Activated CD8-positive, alpha-beta T cell treated with anti-CD3 and anti-CD28 coated beads for 36 hours (primary cell): ENCODE measurements at places on chromosomes 4 and X.
A peak's percentile ranks its signal among the peaks of the same experiment; 100 is the strongest.

- H3K4me3 ChIP-seq: peak overlapping the region; percentile 38
- no peaks in the 10 kb centered on the region for H3K27me3 ChIP-seq
- H3K36me3 ChIP-seq: no peaks in the 10 kb centered on the region
- peaks cover 50% of the 10 kb centered on the region for H3K4me1 ChIP-seq
Measured at GRCh38 chr4:80172203-80172602, 25.1 kb upstream of the PRDM8 start.

GRCh38 chr4:60605646-60606354 is 594.3 kb upstream of the ADGRL3 start:
- H3K27me3 ChIP-seq: no peaks in the 10 kb centered on the region
- H3K27ac ChIP-seq: no peak overlapping the region
- H3K4me3 ChIP-seq: no peak overlapping the region
- no peaks in the 10 kb centered on the region for H3K36me3 ChIP-seq

GRCh38 chr4:5730993-5731990 is 20.3 kb downstream of the EVC start:
- H3K4me3 ChIP-seq: no peak overlapping the region
- no peaks in the 10 kb centered on the region for H3K36me3 ChIP-seq
- no peaks in the 10 kb centered on the region for H3K27me3 ChIP-seq
- H3K27ac ChIP-seq: no peak overlapping the region

DNA sequence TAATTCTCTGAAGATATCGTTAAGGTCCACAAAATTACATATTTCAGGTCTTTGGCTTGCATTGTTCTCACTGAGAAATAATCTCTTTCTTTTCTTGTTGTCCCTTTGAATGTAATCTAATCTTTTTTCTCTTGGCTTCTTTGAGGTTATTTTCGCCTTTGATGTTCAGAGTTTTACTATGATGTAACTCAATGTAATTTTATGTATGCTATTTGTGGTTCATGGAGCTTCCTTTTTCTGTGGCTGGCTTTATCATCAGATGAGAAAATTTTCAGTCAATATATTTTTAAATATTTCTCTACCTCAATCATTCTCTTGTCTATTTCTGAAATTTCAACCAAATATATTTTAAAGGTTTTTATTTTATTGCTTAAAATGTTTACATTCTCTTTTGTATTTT is 672.2 kb downstream of the TRAM1L1 start:
- no peaks in the 10 kb centered on the region for H3K4me1 ChIP-seq
- H3K27me3 ChIP-seq: no peaks in the 10 kb centered on the region
- no peak overlapping the region for H3K27ac ChIP-seq
- no peaks in the 10 kb centered on the region for H3K36me3 ChIP-seq

DNA sequence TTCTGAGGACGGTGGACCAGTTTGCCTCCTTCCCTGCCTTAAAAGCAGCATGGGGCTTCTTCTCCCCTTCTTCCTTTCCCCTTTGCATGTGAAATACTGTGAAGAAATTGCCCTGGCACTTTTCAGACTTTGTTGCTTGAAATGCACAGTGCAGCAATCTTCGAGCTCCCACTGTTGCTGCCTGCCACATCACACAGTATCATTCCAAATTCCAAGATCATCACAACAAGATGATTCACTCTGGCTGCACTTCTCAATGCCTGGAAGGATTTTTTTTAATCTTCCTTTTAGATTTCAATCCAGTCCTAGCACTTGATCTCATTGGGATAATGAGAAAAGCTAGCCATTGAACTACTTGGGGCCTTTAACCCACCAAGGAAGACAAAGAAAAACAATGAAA is 255.3 kb downstream of the RAPGEF2 start:
- no peaks in the 10 kb centered on the region for H3K27me3 ChIP-seq
- no peaks in the 10 kb centered on the region for H3K4me1 ChIP-seq
- H3K27ac ChIP-seq: no peak overlapping the region
- peaks cover 41% of the 10 kb centered on the region for H3K36me3 ChIP-seq
- DNase-seq: no peak
- H3K4me3 ChIP-seq: no peak overlapping the region

DNA sequence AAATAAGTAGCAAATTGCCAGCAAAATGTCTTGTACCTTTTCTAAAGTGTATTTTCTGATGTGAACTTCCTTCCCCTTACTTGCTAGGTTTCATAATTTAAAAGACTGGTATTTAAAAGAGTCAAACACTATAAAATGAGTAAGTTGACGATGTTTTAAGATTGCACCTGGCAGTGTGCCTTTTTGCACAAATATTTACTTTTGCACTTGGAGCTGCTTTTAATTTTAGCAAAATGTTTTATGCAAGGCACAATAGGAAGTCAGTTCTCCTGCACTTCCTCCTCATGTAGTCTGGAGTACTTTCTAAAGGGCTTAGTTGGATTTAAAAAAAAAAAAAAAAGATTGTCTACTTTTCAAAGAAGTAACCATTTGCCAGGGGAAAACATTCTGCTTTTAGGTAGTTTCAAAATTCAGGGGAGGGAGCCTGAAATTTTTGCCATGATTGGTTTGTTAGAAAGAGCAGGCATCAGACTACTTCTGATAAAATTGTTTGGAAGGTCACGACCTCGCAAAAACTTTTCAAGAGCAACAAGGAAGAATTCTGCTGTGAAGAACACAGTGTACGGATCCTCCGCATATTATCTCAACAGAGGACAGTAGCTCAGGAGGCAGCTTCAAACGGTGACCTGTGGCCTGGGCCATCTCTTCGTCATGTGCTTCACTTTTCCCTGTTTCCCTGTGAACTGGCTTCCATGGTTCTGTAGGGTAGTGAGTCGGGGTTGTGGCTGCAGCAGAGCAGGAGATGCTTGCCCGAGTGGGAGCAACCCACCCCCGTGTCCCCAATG is 66.1 kb downstream of the CDS1 start:
- H3K4me1 ChIP-seq: no peaks in the 10 kb centered on the region
- no peaks in the 10 kb centered on the region for H3K36me3 ChIP-seq
- no peak overlapping the region for H3K27ac ChIP-seq
- no peak for DNase-seq
- no peaks in the 10 kb centered on the region for H3K27me3 ChIP-seq

DNA sequence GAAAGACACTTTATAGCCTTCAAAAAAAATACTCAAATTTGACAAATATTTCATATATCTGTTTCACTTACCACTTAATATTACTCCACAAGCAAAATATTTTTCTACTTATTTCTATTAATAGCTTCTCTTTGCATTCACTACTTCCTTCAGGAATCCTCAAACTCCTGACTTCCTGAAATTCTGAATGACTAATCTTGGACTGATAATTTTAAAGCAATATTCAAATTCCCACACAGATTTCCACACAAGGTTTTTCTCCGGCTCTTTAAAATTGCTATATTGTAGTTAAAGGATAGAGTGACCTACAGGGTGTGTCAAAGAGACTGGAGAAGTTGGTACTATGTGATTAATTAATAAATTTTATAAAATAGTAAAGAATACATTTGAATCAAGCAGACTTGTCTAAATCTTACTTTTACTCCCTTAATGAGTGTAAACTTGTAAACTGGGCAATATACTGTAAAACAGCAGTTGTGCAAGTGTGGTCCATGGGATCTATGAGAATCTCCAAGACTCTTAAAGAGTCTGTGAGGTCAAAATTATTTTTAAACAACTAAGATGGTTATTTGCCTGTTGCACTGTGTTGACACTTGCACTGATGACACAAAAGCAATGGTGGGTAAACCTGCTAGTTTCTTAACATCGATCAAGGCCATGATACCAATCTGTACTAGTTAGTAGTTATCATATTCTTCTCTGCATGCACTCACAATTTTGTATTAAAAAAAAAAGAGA is 44.5 kb downstream of the ANKRD17 start:
- H3K4me1 ChIP-seq: peaks cover 29% of the 10 kb centered on the region
- DNase-seq: no peak
- no peaks in the 10 kb centered on the region for H3K27me3 ChIP-seq
- no peak overlapping the region for H3K27ac ChIP-seq

- DNase-seq: no peak
- H3K27me3 ChIP-seq: no peaks in the 10 kb centered on the region
- H3K4me3 ChIP-seq: no peak overlapping the region
- no peaks in the 10 kb centered on the region for H3K36me3 ChIP-seq
- H3K4me1 ChIP-seq: no peaks in the 10 kb centered on the region
Measured at GRCh38 chrX:67574696-67575095, 30.9 kb downstream of the AR start.

- H3K27me3 ChIP-seq: no peaks in the 10 kb centered on the region
- no peak overlapping the region for H3K4me3 ChIP-seq
- DNase-seq: no peak
- peaks cover 57% of the 10 kb centered on the region for H3K4me1 ChIP-seq
Measured at GRCh38 chr4:98516042-98516440, 142.4 kb downstream of the TSPAN5 start.

GRCh38 chr4:25842229-25842845 is 20.5 kb downstream of the SEL1L3 start:
- H3K36me3 ChIP-seq: peaks cover 16% of the 10 kb centered on the region
- DNase-seq: peak; percentile 67
- no peaks in the 10 kb centered on the region for H3K27me3 ChIP-seq
- no peak overlapping the region for H3K27ac ChIP-seq

GRCh38 chr4:68921051-68921450 is 30.6 kb downstream of the UGT2A3 start:
- no peak for DNase-seq
- H3K4me1 ChIP-seq: no peaks in the 10 kb centered on the region
- no peaks in the 10 kb centered on the region for H3K36me3 ChIP-seq

DNA sequence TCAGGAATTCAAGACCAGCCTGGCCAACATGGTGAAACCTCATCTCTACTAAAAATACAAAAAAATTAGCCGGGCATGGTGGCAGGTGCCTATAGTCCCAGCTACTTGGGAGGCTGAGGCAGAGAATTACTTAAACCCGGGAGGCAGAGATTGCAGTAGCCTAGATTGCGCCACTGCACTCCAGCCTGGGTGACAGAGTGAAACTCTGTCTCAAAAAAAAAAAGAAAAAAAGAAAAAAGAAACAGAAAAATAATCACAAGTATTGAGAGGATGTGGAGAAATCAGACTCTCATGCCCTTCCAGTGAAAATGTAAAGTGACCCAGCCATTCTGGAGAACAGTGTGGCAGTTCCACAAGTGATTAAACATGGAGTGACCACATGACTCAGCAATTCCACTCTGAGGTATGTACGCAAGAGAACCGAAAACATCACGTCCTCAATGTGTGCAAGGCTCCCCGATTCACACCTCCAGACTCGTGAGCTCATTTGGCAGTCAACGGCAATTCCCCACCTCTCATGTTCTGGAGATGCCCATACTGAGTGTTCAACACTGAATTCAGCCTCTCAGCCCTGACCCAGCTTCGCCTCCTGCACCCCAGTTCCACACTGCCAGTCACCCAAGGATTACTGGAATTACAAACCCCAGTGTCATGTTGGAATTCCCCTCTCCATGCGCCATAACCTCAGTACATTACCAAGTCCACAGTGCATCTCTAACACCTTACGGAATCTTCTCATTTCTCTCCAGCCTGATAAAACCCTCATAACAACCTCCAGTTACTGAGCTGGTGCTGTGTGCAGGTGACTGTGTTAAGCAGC is 21.1 kb downstream of the ACOX3 start:
- H3K36me3 ChIP-seq: peaks cover 16% of the 10 kb centered on the region
- H3K27ac ChIP-seq: peak overlapping the region; percentile 92

DNA sequence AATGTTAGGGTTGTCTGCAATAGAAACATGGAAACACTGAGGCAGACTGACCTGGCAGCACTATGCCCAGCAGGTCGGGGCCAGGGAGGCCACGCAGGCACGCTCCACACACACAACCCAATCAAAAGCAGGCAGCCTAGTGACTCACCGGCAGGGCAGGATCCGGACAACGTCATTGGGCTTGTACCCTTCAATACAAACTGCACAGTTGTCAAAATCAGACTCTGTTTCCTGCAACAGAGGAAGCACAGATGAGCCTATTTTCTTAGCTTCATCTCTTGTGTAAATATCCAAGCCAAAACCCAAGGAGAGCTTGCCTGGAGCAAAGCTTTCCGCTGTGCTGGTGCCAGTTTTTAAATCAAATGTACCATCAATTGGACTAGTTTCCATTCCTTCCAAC is 185.8 kb downstream of the RNF150 start:
- H3K4me3 ChIP-seq: no peak overlapping the region
- no peaks in the 10 kb centered on the region for H3K36me3 ChIP-seq
- no peak for DNase-seq
- H3K4me1 ChIP-seq: no peaks in the 10 kb centered on the region
- H3K27ac ChIP-seq: no peak overlapping the region

GRCh38 chr4:183905593-183906488 is 734 bp downstream of the STOX2 start:
- H3K4me3 ChIP-seq: peak overlapping the region; percentile 38
- peak; percentile 10 for DNase-seq
- H3K36me3 ChIP-seq: no peaks in the 10 kb centered on the region
- H3K4me1 ChIP-seq: peaks cover 2% of the 10 kb centered on the region
- peaks cover 61% of the 10 kb centered on the region for H3K27me3 ChIP-seq

DNA sequence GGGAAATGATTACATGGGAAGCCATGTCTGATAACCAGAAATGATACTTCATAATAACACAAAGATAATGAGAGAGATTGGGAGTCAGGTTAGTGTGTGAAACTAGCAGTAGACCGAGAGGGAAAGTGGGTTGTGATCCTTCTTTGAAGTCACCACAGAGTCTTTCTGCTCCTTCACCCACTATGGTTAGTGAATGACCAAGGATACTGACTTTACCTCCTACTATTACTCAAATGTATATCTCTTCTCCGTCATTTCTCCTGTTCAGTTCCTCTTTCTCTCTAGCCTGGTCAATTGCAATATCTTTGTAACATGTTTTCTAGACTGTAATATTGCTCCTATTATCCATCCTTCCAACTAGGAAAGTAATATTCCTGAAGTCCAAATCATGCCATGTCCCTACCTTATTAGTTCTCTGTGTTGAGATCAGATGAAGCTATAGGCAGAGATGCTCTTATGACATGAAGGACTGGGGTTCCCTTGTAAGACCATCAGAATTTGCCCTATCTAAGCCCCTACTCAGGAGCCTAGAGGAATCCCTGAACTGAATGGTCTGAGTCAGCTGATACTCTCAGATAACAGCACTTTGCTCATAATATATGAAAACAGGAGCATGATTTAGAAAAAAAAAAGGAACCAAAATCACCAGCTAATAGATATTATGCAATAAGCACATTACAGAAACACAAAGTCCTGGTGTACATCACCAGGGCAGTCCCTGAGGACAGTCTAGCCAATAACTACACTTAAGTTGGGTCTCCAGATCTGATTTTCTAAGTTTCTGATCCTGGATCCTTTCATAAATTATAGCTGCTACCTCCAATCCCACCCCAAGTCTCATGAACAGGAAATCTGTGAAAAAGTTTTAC is 81.2 kb downstream of the SHROOM3 start:
- no peaks in the 10 kb centered on the region for H3K36me3 ChIP-seq
- no peak for DNase-seq
- H3K4me3 ChIP-seq: no peak overlapping the region
- no peaks in the 10 kb centered on the region for H3K27me3 ChIP-seq

- no peaks in the 10 kb centered on the region for H3K27me3 ChIP-seq
- no peak overlapping the region for H3K4me3 ChIP-seq
- H3K36me3 ChIP-seq: no peaks in the 10 kb centered on the region
Measured at GRCh38 chrX:133569217-133569616, 153.9 kb upstream of the GPC4 start.

- H3K36me3 ChIP-seq: no peaks in the 10 kb centered on the region
- no peaks in the 10 kb centered on the region for H3K4me1 ChIP-seq
- H3K27ac ChIP-seq: no peak overlapping the region
- peaks cover 2% of the 10 kb centered on the region for H3K27me3 ChIP-seq
Measured at GRCh38 chr4:118389721-118390120, 36.9 kb upstream of the PRSS12 start.
